ENCODE measurements at places on chromosomes 5 and 9.

GRCh38 chr5:169874621-169875020, 105.7 kb downstream of the INSYN2B start:
- no peak overlapping the region for H3K27ac ChIP-seq
- H3K27me3 ChIP-seq, result no peaks in the 10 kb centered on the region
- no peaks in the 10 kb centered on the region for H3K4me1 ChIP-seq
- peaks cover 8% of the 10 kb centered on the region for H3K36me3 ChIP-seq

DNA sequence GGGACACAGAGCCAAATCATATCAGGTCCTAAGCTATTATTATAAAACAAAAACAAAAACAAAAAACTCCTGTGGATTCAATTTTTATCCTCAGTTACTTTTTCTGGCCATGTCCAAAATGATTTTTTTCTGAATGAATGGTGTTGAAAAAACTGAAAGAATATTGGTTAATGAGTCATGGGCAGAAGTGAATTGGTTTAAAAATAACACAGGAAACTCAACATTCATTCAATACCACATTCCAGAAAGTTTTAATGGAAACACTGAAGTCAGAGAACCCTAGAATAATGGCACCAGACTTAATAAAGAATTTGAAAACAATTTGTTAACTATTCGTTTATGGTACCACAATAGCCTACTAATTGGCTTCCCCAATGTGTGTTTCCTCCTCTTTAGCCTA, 102.4 kb upstream of the CDH9 start:
- no peaks in the 10 kb centered on the region for H3K36me3 ChIP-seq
- H3K4me3 ChIP-seq, result no peak overlapping the region
- H3K27me3 ChIP-seq, result no peaks in the 10 kb centered on the region

- no peaks in the 10 kb centered on the region for H3K36me3 ChIP-seq
- no peak overlapping the region for H3K27ac ChIP-seq
- no peaks in the 10 kb centered on the region for H3K27me3 ChIP-seq
These were observed 3.7 kb upstream of the CLK4 start for GRCh38 chr5:178630475-178630930.

- no peak overlapping the region for H3K27ac ChIP-seq
- H3K36me3 ChIP-seq, result no peaks in the 10 kb centered on the region
- no peaks in the 10 kb centered on the region for H3K4me1 ChIP-seq
- H3K27me3 ChIP-seq, result no peaks in the 10 kb centered on the region
- DNase-seq, result no peak
These were observed 87.6 kb downstream of the SEMA6A start for GRCh38 chr5:116487045-116487444.

GRCh38 chr9:115327436-115328122, 209.6 kb upstream of the TNC start:
- no peaks in the 10 kb centered on the region for H3K4me1 ChIP-seq
- no peak overlapping the region for H3K27ac ChIP-seq
- no peak overlapping the region for H3K4me3 ChIP-seq
- H3K27me3 ChIP-seq, result no peaks in the 10 kb centered on the region

GRCh38 chr9:101427957-101428655, 7.5 kb downstream of the ALDOB start:
- DNase-seq, result no peak
- no peaks in the 10 kb centered on the region for H3K36me3 ChIP-seq
- no peaks in the 10 kb centered on the region for H3K27me3 ChIP-seq
- no peak overlapping the region for H3K4me3 ChIP-seq
- H3K27ac ChIP-seq, result no peak overlapping the region
- H3K4me1 ChIP-seq, result no peaks in the 10 kb centered on the region

DNA sequence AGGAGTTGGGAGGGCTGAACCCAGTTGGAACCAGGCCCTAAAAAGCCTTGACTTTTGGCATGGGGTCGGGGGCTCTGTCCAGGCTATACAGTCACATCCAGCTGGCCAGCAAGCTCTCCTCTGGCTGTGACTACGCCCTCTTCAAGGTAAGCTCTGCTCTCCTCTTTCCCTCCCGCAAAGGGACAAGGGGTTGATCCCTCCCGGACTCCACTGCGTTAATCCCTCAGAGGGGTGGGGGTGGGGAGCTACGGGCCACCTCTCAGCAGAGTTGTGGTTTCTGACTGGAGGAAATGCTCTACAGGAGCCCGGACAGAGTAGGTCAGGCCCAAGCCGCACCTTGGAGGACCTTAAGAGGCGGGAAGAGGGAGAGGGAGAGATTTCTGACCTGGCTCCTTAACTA, 3.0 kb upstream of the TSPAN17 start:
- no peaks in the 10 kb centered on the region for H3K36me3 ChIP-seq
- peaks cover 12% of the 10 kb centered on the region for H3K4me1 ChIP-seq
- H3K27me3 ChIP-seq, result no peaks in the 10 kb centered on the region
- no peak overlapping the region for H3K27ac ChIP-seq
- no peak for DNase-seq
- H3K4me3 ChIP-seq, result no peak overlapping the region

- no peaks in the 10 kb centered on the region for H3K27me3 ChIP-seq
- H3K4me3 ChIP-seq, result no peak overlapping the region
These were observed 350.7 kb upstream of the TLE4 start for GRCh38 chr9:79221084-79221483.

GRCh38 chr9:571066-571465, 270.4 kb upstream of the DMRT1 start:
- H3K27ac ChIP-seq, result no peak overlapping the region
- H3K36me3 ChIP-seq, result no peaks in the 10 kb centered on the region
- H3K27me3 ChIP-seq, result peaks cover 2% of the 10 kb centered on the region
- DNase-seq, result no peak
- no peak overlapping the region for H3K4me3 ChIP-seq

GRCh38 chr5:157862183-157862851, 3.4 kb upstream of the CLINT1 start:
- no peak overlapping the region for H3K4me3 ChIP-seq
- no peaks in the 10 kb centered on the region for H3K36me3 ChIP-seq
- H3K27me3 ChIP-seq, result no peaks in the 10 kb centered on the region
- DNase-seq, result no peak
- H3K27ac ChIP-seq, result no peak overlapping the region

GRCh38 chr5:83972236-83972635, 251.6 kb upstream of the HAPLN1 start:
- H3K4me1 ChIP-seq, result peaks cover 10% of the 10 kb centered on the region
- no peak overlapping the region for H3K4me3 ChIP-seq
- no peaks in the 10 kb centered on the region for H3K36me3 ChIP-seq
- H3K27me3 ChIP-seq, result no peaks in the 10 kb centered on the region
- peak; percentile 21 for DNase-seq

DNA sequence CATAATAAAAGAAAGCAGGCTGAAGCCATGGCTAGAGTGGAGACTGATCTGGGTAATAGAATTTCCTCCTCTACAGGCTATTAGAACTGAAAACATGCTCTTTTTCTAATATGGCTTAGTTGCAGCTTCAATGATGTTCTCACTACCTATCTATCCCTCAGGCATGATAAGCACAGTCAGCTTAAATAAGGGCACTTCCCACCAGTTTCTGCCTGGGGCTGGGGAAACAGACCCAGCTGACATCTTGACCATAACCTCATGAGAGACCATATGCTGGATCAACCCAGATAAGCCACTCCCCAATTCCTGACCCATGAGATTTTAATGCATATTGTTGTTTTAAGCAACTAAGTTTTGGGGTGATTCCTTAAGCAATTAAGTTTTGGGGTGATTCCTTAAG, 81.2 kb downstream of the ZNF366 start:
- no peak overlapping the region for H3K4me3 ChIP-seq
- H3K27ac ChIP-seq, result no peak overlapping the region
- H3K27me3 ChIP-seq, result no peaks in the 10 kb centered on the region
- no peaks in the 10 kb centered on the region for H3K36me3 ChIP-seq
- no peak for DNase-seq

DNA sequence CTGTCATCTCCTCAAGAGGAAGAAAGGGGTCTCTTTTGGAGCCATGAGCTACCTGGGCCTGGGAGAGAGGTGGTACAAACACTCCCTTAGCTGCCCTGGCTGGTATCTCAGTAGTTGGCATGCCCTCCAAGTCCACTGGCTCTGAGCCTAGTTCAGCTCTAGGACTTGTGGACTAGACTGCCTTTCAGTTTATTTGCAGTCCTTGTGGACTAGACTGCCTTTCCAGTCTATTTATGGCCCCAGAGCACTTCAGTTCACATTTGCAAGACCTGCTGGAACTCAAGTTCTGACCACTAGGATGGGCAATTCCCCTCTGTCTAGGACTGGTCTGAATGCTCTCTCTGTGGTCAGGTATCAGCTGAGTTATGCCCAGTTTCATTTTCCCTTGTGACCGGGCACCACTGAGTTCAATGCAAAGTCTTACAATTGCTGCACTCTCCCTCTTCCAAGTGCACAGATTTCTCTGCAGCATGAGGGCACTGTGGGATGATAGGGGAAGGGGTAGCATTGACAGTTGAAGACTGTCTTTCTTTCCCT, 1019.0 kb downstream of the TAF11L14 start:
- no peaks in the 10 kb centered on the region for H3K4me1 ChIP-seq
- no peak overlapping the region for H3K27ac ChIP-seq
- no peaks in the 10 kb centered on the region for H3K27me3 ChIP-seq
- no peaks in the 10 kb centered on the region for H3K36me3 ChIP-seq
- no peak for DNase-seq
- H3K4me3 ChIP-seq, result no peak overlapping the region

DNA sequence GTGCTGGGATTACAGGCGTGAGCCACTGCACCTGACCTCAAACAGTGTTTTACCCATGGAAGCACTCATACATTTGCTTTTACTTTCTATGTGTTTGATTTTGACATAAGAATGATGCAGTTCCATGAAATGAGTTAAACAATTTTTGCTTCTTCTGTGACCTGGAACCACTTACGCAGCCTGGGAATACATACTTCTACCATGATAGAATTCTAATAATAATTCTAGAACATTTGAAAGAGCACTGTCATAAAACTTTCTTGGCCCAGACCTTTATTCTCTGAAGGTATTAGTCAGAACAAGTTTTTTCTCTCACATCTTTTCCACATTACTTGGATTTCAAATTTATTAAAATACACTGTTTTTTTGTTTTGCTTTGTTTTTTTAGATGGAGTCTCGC, 25.3 kb upstream of the COL5A1 start:
- H3K4me1 ChIP-seq, result peaks cover 8% of the 10 kb centered on the region
- no peak overlapping the region for H3K4me3 ChIP-seq
- no peaks in the 10 kb centered on the region for H3K36me3 ChIP-seq
- peaks cover 9% of the 10 kb centered on the region for H3K27me3 ChIP-seq

GRCh38 chr9:79215821-79216220, 355.9 kb upstream of the TLE4 start:
- H3K36me3 ChIP-seq, result no peaks in the 10 kb centered on the region
- H3K27ac ChIP-seq, result no peak overlapping the region
- no peak for DNase-seq
- H3K27me3 ChIP-seq, result no peaks in the 10 kb centered on the region
- no peaks in the 10 kb centered on the region for H3K4me1 ChIP-seq

DNA sequence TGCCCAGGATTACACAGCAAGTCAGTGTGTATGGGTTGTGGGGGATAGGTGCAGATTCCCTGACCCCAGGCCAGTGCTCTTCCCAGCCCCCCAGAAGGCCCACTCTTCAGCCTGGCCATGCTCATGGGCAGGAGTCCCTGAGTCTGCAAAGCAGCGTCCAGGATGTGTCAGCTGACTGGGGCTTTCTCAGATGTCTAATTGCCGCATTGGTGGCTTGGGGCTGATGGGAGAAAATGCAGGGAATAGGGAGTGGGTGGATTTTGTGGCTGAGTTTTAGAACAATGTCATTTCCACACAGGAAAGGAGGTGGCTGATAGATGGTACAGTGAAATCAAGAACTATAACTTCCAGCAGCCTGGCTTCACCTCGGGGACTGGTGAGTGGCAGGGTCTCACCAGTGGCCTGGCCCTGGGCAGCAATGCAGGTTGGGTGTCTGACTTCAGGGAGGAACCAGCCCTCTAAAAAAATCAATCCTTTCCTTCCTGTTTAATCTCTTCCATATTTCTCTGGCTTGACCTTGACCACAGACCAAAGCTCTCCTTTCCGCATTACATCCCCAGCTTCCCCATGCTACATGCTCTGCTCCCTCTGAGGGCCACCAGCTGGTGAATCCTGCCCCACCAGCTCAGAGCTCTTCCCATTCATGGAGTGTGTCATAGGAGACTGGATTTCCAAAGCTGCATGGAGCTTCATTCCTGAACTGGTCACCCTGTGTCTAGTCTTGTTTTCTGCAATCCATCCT, 14.2 kb downstream of the GLIPR2 start:
- no peak for DNase-seq
- H3K4me3 ChIP-seq, result no peak overlapping the region
- peak overlapping the region; percentile 90 for H3K27ac ChIP-seq
- H3K4me1 ChIP-seq, result peaks cover 46% of the 10 kb centered on the region

- H3K36me3 ChIP-seq, result no peaks in the 10 kb centered on the region
- no peak overlapping the region for H3K4me3 ChIP-seq
- peak; percentile 43 for DNase-seq
- H3K27ac ChIP-seq, result no peak overlapping the region
- no peaks in the 10 kb centered on the region for H3K27me3 ChIP-seq
These were observed 35.8 kb upstream of the PIP5K1B start for GRCh38 chr9:68669218-68669617.

GRCh38 chr5:53479590-53480415, 626 bp upstream of the FST start:
- peaks cover 20% of the 10 kb centered on the region for H3K4me1 ChIP-seq
- H3K4me3 ChIP-seq, result peak overlapping the region; percentile 71
- H3K36me3 ChIP-seq, result no peaks in the 10 kb centered on the region
- DNase-seq, result no peak

- DNase-seq, result peak; percentile 47
- no peak overlapping the region for H3K27ac ChIP-seq
- peaks cover 14% of the 10 kb centered on the region for H3K4me1 ChIP-seq
- no peak overlapping the region for H3K4me3 ChIP-seq
- H3K36me3 ChIP-seq, result no peaks in the 10 kb centered on the region
These were observed 40.1 kb downstream of the DCAF10 start for GRCh38 chr9:37840560-37841194.

DNA sequence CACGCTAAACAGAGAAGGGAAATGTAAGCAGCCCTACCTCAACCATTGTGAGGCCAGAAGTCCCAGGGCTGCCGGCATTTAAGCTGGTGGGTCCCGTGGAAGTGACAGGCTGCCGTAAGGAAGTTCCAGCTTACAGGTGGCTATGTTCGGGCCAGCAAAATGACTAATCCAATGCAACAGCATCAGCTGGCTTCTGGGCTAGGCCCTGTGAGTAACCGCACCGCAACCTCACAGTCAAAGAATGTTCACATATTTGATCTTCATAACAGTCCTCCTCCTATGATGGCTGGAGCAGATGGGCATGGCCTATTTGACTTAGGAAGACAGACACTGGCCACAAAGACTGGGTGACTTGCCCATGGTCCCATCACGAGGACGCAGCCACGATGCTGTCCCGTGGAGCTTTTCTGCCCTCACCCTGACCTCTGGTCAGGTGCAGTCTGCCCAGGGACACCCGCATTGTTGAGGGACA, 88.2 kb downstream of the LIFR start:
- H3K4me1 ChIP-seq, result peaks cover 54% of the 10 kb centered on the region
- no peaks in the 10 kb centered on the region for H3K36me3 ChIP-seq
- no peaks in the 10 kb centered on the region for H3K27me3 ChIP-seq
- no peak overlapping the region for H3K4me3 ChIP-seq

DNA sequence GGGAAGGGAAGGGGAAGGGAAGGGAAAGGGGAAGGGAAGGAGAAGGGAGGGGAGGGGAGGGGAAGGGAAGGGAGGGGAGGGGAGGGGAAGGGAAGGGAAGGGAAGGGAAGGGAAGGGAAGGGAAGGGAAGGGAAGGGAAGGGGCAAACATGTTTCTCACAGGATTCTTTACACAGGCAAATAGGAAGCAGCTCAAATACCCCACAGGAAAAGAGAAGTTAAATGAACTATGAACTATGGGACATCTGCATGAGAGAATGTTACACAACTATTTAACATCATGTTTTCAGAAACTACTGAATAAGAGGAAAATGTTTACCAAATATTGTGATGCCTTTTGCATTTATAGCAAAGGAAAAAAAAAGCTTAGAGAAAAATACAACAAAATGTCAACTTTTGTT, 125.4 kb upstream of the SLC30A5 start:
- DNase-seq, result no peak
- H3K27ac ChIP-seq, result no peak overlapping the region
- peaks cover 3% of the 10 kb centered on the region for H3K27me3 ChIP-seq
- no peaks in the 10 kb centered on the region for H3K36me3 ChIP-seq
- no peak overlapping the region for H3K4me3 ChIP-seq
- no peaks in the 10 kb centered on the region for H3K4me1 ChIP-seq

Measured in endothelial cell of umbilical vein (primary cell).